Breast epithelium (tissue), 4 donors: ENCODE measurements at places on chromosomes 12 and 14.
A peak's percentile ranks its signal among the peaks of the same experiment; 100 is the strongest.

DNA sequence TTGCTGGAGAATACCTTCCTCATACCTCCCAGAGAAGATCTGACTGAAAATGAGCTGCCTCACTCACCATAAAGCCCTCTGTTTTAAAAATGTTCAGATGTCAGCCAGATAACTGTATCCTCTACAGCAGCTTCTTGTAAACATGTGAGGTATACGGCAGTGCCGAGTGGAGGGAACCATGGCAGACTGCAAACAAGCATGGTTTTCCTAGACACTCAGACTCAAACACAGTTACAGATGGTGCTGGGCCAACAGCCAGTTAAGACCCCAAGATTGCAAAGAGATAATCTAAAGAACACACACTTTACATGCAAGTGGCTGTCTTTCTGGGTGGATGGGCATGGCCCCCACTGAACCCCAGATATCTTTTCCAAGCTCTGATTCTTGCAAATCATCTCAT, 16.6 kb upstream of the CCDC177 start:
- no peak for DNase-seq
- H3K27ac ChIP-seq: no peak overlapping the region
- H3K27me3 ChIP-seq: no peaks in the 10 kb centered on the region
- no peak overlapping the region for H3K4me3 ChIP-seq

DNA sequence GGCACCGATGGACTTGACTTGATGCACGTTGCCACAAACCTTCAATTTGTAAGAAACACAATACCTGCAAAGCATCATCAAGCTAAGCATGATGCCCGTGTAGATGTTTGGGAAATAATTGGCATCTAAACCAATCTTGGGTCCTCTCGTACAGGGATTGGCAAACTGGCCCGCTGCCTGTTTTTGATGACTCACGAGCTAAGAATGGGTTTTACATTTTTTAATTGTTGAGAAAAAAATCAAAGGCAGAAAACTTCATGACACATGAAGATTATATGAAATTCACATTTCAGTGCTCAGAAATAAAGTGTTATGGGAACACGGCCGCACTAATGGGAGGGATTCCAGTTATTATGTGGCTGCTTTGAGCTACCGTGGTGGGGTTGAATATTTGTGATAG, 10.9 kb downstream of the MTA1 start:
- H3K4me3 ChIP-seq: no peak overlapping the region
- peak overlapping the region; percentile 58 for H3K27ac ChIP-seq
- no peaks in the 10 kb centered on the region for H3K27me3 ChIP-seq
- H3K4me1 ChIP-seq: no peaks in the 10 kb centered on the region

GRCh38 chr12:27334042-27334720, 1.5 kb downstream of the BMAL2 start:
- DNase-seq: no peak
- H3K36me3 ChIP-seq: no peaks in the 10 kb centered on the region
- no peak overlapping the region for H3K4me3 ChIP-seq
- H3K4me1 ChIP-seq: no peaks in the 10 kb centered on the region

DNA sequence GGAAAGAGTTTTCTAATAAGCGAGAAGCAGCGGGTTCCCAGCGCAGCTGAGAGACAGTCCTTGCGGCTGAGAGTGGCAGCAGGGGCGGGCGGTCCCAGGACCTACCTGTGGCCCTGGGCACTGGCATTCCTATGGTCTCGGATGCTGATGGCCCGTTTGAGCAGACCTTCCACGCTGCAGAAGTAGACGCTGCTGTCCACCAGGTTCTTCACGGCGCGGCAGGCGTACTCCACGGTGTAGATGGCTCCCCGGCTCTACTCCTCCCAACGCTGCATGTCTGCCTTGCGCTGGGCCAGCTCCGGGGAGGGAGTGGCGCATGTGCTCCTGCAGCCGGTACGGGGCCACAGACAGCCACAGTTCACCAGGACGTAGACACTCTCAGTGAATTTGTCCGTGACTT, 21.8 kb upstream of the PLEKHA5 start:
- no peak for DNase-seq
- no peaks in the 10 kb centered on the region for H3K27me3 ChIP-seq
- H3K36me3 ChIP-seq: no peaks in the 10 kb centered on the region
- no peaks in the 10 kb centered on the region for H3K4me1 ChIP-seq
- H3K4me3 ChIP-seq: no peak overlapping the region

- H3K27ac ChIP-seq: no peak overlapping the region
- peaks cover 22% of the 10 kb centered on the region for H3K4me1 ChIP-seq
- H3K4me3 ChIP-seq: no peak overlapping the region
- no peaks in the 10 kb centered on the region for H3K27me3 ChIP-seq
Observed at GRCh38 chr14:69699748-69700303, 67.1 kb upstream of the SRSF5 start.

GRCh38 chr14:70133461-70133860, 55.3 kb downstream of the SLC8A3 start:
- no peaks in the 10 kb centered on the region for H3K36me3 ChIP-seq
- H3K27ac ChIP-seq: no peak overlapping the region
- H3K4me3 ChIP-seq: no peak overlapping the region

- no peak for DNase-seq
- H3K27ac ChIP-seq: no peak overlapping the region
- no peaks in the 10 kb centered on the region for H3K36me3 ChIP-seq
- no peaks in the 10 kb centered on the region for H3K27me3 ChIP-seq
- H3K4me1 ChIP-seq: no peaks in the 10 kb centered on the region
- no peak overlapping the region for H3K4me3 ChIP-seq
Observed at GRCh38 chr14:21734457-21735074, 60.9 kb upstream of the OR4E1 start.

DNA sequence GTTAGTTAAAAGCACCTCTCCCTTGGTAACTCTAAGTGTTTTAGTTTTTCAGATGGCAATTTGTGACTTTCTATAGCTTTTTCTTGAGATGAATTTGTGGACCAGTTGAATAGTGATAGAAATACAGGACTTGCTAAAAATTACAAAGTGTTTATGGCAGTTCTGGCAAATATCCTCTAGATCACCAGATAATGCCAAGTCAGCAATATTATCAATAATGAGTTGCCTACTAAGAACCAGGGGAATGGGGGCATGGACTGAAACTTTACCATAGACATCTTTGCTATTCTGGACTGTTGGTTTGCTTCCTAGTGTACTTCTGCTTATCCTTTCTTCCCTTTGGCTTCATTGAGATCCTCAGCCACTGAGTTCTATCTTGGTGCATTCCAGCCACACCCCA, 584.2 kb downstream of the DIO2 start:
- H3K4me3 ChIP-seq: no peak overlapping the region
- no peaks in the 10 kb centered on the region for H3K4me1 ChIP-seq
- no peak overlapping the region for H3K27ac ChIP-seq
- no peak for DNase-seq
- no peaks in the 10 kb centered on the region for H3K36me3 ChIP-seq

GRCh38 chr12:41552588-41552987, 364.5 kb downstream of the PDZRN4 start:
- H3K27ac ChIP-seq: no peak overlapping the region
- no peaks in the 10 kb centered on the region for H3K36me3 ChIP-seq
- no peak overlapping the region for H3K4me3 ChIP-seq
- H3K27me3 ChIP-seq: no peaks in the 10 kb centered on the region
- DNase-seq: no peak

DNA sequence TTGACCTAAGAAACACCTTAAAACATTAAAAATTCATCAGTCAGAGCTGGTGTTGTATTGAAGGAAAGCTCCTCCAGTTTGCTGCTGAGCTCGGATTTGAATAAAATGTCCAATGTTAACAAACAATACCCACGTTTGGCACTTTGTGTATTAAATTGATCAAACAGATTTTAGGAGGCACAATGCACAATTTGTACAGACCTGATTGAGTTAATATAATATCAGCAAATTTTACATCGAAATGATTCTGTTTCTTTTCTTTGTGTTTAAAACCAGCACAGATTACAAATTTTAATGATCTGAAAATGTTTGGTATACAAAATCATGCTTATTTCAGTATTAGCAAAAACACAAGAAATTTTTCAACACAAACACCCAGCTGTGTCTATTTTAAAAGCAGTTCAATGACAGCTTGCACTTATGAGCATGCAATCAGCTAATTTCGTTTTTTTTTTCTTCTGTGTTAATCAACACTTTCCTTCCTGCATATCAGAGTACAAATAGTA, 2.8 kb upstream of the FOXG1 start:
- no peak for DNase-seq
- no peak overlapping the region for H3K27ac ChIP-seq
- no peak overlapping the region for H3K4me3 ChIP-seq
- H3K4me1 ChIP-seq: no peaks in the 10 kb centered on the region
- H3K27me3 ChIP-seq: peaks cover 95% of the 10 kb centered on the region

- H3K4me1 ChIP-seq: no peaks in the 10 kb centered on the region
- no peak for DNase-seq
- no peaks in the 10 kb centered on the region for H3K36me3 ChIP-seq
- H3K27ac ChIP-seq: no peak overlapping the region
- H3K4me3 ChIP-seq: no peak overlapping the region
- no peaks in the 10 kb centered on the region for H3K27me3 ChIP-seq
Observed at GRCh38 chr12:100688451-100688864, 106.1 kb upstream of the ANO4 start.

DNA sequence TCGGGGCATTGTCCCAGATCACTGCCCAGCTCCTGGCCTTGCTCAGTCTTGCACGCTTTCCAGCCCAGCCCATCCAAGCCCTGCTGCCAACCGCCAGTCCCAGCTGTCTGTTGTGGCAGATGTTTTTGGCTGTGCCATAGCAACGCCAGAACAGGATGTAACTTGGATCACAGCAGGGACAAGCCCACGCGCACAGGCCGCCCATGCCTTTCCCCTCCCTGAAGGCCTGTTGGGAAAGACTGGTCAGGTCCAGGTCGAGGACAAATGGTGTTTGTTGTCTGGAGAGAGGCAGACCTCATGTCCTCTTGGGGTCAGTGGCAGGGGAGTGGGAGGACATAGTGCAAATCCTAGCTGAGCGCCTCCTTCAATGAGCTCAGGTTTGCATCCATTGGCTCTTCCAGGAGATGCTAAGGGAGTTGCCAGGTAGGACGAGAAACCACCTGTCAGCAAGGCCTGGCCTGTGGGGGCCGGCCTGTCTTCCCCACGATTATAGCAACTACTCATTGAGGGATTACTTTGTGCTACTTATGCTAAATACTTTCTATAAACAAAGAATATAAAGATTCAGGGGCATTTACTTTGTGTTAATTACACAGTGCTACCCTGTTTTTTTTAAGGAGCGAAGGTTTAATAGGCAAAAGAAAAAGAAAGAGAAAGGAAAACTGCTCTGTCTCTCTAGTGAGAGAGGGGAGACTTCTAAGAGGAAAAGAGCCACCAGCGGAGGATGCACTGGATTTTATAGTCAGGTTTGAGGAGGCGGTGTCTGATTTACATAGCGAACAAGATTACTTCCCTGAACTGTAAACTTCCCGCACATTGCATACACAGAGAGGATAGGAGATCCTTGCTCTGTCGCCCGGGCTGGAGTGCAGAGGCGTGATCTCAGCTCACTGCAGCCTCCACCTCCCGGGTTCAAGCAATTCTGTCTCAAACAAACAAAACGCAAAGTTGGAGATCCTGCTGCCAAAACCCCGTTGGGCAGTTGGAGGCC, 42.8 kb upstream of the CORO1C start:
- H3K4me3 ChIP-seq: peak overlapping the region; percentile 16
- peak overlapping the region; percentile 81 for H3K27ac ChIP-seq
- H3K4me1 ChIP-seq: no peaks in the 10 kb centered on the region
- H3K36me3 ChIP-seq: no peaks in the 10 kb centered on the region
- peak; percentile 95 for DNase-seq

DNA sequence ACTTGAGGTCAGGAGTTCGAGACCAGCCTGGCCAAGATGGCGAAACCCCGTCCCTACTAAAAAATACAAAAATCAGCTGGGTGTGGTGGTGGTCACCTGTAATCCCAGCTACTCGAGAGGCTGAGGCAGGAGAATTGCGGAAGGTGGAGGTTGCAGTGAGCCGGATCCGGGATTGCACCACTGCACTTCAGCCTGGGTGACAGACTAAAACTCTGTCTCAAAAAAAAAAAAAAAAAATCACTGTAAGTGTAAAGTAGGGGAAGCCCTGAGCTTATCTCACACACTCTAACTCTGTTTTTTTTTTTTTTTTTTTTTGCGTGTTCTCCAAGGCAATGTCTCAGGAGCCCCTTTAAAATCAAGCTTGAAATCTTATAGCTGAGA, 421 bp upstream of the RBMS2 start:
- H3K4me1 ChIP-seq: peaks cover 4% of the 10 kb centered on the region
- H3K36me3 ChIP-seq: no peaks in the 10 kb centered on the region
- H3K27ac ChIP-seq: peak overlapping the region; percentile 87
- no peaks in the 10 kb centered on the region for H3K27me3 ChIP-seq

GRCh38 chr14:27881646-27882045, 884.9 kb upstream of the FOXG1 start:
- no peak for DNase-seq
- H3K27me3 ChIP-seq: no peaks in the 10 kb centered on the region
- no peaks in the 10 kb centered on the region for H3K4me1 ChIP-seq
- H3K27ac ChIP-seq: no peak overlapping the region
- no peak overlapping the region for H3K4me3 ChIP-seq
- H3K36me3 ChIP-seq: no peaks in the 10 kb centered on the region

DNA sequence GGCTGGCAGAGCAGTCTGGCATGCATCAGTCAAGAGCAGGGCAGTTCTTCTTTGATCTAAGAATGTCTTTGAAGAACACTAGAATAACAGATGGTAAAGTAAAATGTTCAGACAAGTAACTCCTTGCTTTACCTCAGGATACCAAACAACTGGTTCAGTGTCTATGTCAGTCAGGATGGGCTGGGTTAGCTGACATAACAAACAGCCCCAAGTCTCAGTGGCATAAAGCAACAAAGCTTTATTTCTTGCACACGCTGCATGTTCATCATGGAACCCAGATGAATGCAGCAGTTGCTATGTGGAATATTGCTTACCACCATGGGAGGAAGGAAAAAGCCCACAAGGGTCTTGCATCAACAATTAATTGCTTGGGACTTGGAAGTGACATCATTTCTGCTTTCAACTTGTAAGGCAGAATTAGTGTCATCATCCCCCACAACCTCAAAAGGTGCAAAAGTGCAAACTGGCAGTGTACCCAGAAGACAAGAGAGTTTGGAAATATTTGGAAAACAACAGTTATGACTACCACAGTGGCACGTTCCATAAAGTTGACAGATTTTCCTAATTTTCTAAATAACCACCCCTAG, 21.2 kb downstream of the GPRC5D start:
- DNase-seq: no peak
- H3K36me3 ChIP-seq: no peaks in the 10 kb centered on the region
- H3K27me3 ChIP-seq: no peaks in the 10 kb centered on the region
- H3K4me3 ChIP-seq: no peak overlapping the region
- no peak overlapping the region for H3K27ac ChIP-seq

- H3K27ac ChIP-seq: no peak overlapping the region
- no peaks in the 10 kb centered on the region for H3K36me3 ChIP-seq
- H3K4me3 ChIP-seq: no peak overlapping the region
Observed at GRCh38 chr12:72448805-72449204, 176.6 kb downstream of the TRHDE start.

GRCh38 chr14:71363946-71364925, 457.0 kb downstream of the PCNX1 start:
- no peak overlapping the region for H3K4me3 ChIP-seq
- H3K4me1 ChIP-seq: no peaks in the 10 kb centered on the region
- no peaks in the 10 kb centered on the region for H3K36me3 ChIP-seq
- DNase-seq: no peak

- no peak overlapping the region for H3K27ac ChIP-seq
- H3K27me3 ChIP-seq: no peaks in the 10 kb centered on the region
- H3K4me1 ChIP-seq: no peaks in the 10 kb centered on the region
- H3K36me3 ChIP-seq: no peaks in the 10 kb centered on the region
Observed at GRCh38 chr14:42222924-42223471, 616.3 kb downstream of the LRFN5 start.

GRCh38 chr12:25347716-25348592, 97.2 kb upstream of the KRAS start:
- H3K4me1 ChIP-seq: no peaks in the 10 kb centered on the region
- H3K27ac ChIP-seq: no peak overlapping the region
- H3K36me3 ChIP-seq: no peaks in the 10 kb centered on the region
- no peaks in the 10 kb centered on the region for H3K27me3 ChIP-seq

GRCh38 chr14:96049932-96050331, 10.8 kb downstream of the C14orf132 start:
- H3K4me3 ChIP-seq: no peak overlapping the region
- H3K4me1 ChIP-seq: no peaks in the 10 kb centered on the region
- no peaks in the 10 kb centered on the region for H3K27me3 ChIP-seq
